ENCODE measurements at places on chromosomes 11 and 22. TPM values are rescaled to one million over a fixed set of nuclear protein-coding genes. Genes with fewer than 3 reads are reported as not detected.

GRCh38 chr11:116403794-116404461 is 368.9 kb downstream of the BUD13 start:
- no peaks in the 10 kb centered on the region for H3K36me3 ChIP-seq
- H3K27ac ChIP-seq = no peak overlapping the region
- DNase-seq = no peak
- H3K27me3 ChIP-seq = no peaks in the 10 kb centered on the region

GRCh38 chr22:25386538-25386884 is 167.1 kb downstream of the CRYBB2 start:
- H3K27me3 ChIP-seq = no peaks in the 10 kb centered on the region
- no peak for DNase-seq
- no peak overlapping the region for H3K4me3 ChIP-seq
- H3K36me3 ChIP-seq = no peaks in the 10 kb centered on the region
- H3K4me1 ChIP-seq = peaks cover 56% of the 10 kb centered on the region

GRCh38 chr11:12835286-12835685 is 161.1 kb downstream of the TEAD1 start:
- DNase-seq = no peak
- H3K27me3 ChIP-seq = peaks cover 40% of the 10 kb centered on the region
- no peak overlapping the region for H3K4me3 ChIP-seq
- H3K36me3 ChIP-seq = no peaks in the 10 kb centered on the region
- peaks cover 4% of the 10 kb centered on the region for H3K4me1 ChIP-seq

DNA sequence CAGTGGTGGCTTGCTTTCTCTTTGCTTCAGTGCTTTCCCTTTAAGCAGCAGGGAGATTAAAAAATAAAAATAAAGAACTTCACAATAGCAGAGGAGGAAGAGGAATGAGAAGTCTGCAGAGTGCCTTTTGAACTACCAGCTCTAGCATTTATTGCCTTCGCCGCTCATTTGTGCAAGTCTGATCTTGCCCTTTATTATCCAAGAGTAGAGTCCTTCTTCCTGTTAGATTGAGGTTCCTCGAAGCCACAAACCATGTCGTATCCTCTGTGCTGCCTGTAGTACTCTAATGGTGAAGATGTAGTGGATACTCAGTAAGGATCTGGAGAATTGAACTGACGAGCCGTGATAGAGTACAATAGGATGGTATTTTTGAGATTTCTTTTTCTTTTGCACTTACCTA is 101.2 kb upstream of the RAG2 start:
- no peak overlapping the region for H3K27ac ChIP-seq
- peaks cover 8% of the 10 kb centered on the region for H3K27me3 ChIP-seq
- no peaks in the 10 kb centered on the region for H3K4me1 ChIP-seq
- no peak overlapping the region for H3K4me3 ChIP-seq
- H3K36me3 ChIP-seq = no peaks in the 10 kb centered on the region

DNA sequence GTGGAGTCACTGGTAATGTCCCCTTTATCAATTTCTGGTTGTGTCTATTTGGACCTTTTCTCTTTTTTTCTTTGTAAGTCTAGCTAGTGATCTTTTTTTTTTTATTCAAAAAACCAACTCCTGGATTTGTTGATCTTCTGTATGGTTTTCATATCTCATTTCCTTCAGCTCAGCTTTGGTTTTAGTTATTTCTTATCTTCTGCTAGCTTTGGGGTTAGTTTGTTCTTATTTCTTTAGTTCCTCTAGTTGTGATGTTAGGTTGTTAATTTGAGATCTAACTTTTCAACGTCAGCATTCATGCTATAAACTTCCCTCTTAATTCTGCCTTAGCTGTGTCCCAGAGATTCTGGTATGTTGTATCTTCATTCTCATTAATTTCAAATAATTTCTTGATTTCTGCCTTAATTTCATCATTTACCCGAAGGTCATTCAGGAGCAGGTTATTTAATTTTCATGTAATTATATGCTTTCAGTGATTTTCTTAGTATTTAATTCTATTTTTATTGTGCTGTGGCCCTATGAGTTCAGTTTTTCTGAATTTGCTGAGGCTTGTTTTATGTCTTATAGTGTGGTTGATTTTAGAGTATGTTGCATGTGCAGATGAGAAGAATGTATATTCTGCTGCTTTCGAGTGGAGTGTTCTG is 29.0 kb downstream of the PI4KA start:
- H3K27me3 ChIP-seq = no peaks in the 10 kb centered on the region
- DNase-seq = no peak
- H3K4me1 ChIP-seq = no peaks in the 10 kb centered on the region
- no peak overlapping the region for H3K27ac ChIP-seq
- peaks cover 43% of the 10 kb centered on the region for H3K36me3 ChIP-seq
- no peak overlapping the region for H3K4me3 ChIP-seq

TEX12 gene
- not detected for total RNA-seq

FADS1 gene
- total RNA-seq = 54.7 TPM

CNTN5 gene
- total RNA-seq = not detected

Measured in activated naive CD8-positive, alpha-beta T cell treated with anti-CD3 and anti-CD28 coated beads, Interleukin-2, amount 10 ng/mL, durations not matched to agents 7 days and 5 days (primary cell).